ENCODE measurements at places on chromosomes 1 and 21.

DNA sequence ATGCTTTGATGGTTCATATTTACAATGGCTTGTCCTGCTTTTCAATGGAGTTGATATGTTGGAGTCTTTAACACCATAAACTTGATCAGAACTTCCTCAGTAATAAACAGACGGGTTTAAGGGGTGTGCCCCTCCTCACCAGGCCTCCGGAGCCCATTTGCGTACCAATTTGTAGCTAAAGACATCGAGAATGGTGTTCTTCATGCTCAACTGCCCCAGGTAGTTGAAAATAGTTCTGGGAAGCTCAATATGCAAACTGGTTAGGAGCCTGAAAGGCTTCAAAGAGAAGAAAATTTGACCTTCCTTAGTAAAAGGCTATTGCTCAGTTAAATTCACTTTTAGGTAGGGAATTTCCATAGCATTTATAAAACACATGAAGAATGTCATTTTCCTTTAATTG is 68.1 kb upstream of the RRP15 start:
- DNase-seq: no peak

- no peak for DNase-seq
Measured at GRCh38 chr1:232524056-232524455, 105.9 kb downstream of the SIPA1L2 start.

DNA sequence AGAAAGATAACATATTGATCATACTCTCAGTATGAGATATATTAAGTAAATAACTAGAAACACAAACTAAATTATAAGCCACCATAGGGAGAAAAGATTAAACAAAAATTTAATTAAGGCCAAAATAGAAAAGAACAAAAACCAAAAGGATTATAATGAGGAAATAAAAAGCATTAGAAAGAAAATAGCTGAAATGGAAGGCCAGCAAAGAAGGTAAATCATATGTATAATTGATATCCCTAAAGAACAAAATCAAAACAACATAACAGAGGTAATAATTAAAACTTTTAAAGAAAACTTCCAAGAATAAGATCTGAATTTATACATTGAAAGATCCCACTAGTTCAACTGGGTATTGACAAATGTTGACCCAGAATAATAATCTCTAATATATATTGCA is 453.0 kb downstream of the LRRIQ3 start:
- no peak for DNase-seq

- DNase-seq: no peak
Measured at GRCh38 chr21:33259995-33260394, 6.2 kb upstream of the IL10RB start.

DNA sequence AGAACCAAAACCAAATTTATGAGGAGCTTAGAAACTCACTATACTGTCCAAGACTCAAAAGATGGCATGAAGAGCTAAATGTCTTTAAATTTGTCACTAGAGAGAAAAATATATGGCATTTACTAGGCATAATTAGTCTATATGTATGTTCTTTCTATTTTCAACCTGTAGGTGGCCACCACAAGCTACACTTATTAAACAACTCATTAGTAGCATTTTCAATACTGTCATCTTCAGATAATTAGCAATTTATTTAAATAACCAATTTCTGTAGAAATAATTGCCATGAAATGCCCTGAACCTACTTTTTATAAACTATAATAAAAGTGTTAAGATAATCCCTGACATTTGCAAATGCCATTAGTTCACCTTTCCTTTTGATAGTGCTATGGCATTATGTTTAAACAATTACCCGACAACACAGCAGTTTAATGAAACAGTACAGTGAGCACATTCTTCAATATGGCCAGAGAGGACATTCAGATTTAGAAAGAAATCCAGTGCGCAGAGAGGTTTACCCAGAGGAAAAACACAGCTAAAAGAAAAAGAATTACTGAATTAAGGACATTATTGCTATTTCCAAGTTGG is 522.5 kb downstream of the PTBP2 start:
- DNase-seq: no peak

DNA sequence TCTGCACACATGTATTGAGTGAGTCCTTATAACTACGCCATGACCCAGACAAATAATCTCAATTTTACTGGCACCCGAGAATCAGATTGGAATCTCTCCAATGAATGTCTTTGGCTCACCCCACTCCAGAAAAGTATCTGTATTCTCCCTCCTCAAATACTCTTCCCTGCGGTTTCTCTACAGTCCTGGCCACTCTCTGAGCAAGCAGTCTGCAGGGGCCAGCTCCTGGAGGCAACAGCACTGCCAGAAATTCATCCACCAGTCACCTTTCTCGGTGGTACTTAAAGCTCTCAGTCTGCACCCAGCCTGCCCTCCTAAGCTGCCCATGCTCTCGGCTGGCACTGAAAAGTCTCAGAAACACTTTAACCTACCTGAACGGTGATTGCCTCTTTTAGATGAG is 16.1 kb upstream of the LYST start:
- no peak for DNase-seq

DNA sequence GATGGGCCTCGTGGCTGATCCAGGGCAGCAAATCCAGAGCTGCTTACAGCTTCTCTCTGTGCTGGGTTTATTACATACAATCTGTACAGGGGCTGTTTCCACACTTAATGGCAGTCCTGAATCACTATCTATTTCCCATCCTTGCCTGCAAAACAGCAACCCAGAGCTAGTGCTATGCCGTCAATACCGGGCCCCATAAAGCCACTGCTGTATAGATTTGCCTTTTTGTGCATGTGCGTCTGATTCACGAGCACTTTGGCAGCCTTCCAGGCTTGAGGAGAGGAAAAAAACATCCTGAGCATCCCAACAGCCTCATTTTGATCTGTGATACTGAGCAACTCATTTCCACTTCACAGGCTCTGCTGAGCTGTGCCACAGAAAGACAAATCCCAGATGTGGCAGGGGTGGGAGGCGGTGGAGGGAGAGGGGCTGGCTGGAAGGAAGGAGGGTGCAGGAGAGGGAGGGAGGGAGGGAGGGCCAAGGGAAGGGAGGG is 65.2 kb upstream of the TARBP1 start:
- DNase-seq: no peak

- DNase-seq: no peak
Measured at GRCh38 chr21:29396951-29397455, 98.3 kb downstream of the BACH1 start.

DNA sequence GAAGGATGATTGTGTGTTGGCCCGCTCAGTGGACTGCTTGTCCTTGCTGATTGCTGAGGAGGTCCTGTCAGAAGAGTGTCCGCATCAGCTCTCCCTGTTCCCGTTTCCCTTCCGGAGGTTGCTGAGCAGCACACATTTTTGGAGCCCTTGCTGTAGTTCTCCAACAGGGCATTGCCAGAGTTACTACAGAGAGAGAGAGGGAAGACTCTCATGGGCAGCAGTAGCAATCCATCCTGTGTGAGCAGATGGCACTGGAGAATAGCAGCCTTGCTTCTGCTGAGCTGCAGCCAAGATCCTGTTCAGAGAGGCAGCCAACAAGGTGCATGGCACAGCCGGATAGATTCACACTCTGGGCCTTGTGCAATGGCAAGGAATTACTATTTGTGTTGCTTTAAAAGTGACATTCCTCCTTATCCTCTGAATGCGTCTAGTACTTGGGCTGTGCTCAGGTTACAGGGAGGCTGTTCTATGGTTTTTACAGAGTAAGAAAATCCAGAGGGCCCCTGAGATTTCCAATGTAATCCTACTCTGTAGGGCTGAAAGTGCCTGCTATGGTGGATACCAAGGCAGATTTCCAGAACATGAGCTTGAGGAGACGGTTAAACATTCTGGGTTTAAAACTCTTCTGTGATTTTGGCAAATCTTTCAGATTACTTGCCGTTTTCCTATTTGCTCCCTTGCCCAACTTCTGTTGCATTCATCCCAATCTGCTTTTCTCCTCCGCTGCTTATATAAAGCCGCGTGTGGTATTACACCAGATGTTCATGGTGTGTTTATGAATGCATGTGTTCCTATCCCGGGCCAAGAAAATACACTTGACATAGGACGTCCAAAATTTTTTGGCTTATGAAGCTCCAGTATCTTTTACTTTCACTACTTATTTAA is 27.4 kb downstream of the AK4 start:
- no peak for DNase-seq

- DNase-seq: no peak
Measured at GRCh38 chr1:226569879-226570547, 21.4 kb downstream of the STUM start.

DNA sequence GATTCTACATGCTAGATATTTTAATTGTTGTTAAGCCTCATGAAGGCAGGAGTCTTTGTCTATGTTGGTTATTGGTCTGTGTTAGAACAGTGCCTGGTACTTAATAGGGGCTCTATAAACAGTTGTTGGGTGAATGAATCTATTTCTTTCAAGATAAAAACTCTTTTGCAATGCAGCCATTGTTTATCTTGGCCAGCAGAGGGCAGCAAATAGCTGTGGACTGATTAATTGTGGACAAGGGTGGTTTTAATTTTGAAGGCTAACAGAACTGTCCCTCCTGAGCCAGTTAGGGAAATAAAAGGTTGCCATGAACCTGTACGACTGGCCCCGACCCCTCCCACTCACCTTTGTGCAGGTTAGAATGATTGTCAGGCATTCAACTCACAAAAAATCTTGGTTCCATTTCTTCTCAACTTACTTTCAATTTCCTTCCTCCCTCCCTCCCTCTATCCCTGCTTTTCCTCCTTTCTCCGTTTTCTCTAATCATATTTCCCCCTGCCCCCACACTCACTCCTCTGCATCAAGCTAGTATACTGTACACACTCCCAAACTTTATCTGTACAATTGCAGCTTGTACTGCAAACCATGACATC is 66.3 kb upstream of the DIRAS3 start:
- peak; percentile 27 for DNase-seq

DNA sequence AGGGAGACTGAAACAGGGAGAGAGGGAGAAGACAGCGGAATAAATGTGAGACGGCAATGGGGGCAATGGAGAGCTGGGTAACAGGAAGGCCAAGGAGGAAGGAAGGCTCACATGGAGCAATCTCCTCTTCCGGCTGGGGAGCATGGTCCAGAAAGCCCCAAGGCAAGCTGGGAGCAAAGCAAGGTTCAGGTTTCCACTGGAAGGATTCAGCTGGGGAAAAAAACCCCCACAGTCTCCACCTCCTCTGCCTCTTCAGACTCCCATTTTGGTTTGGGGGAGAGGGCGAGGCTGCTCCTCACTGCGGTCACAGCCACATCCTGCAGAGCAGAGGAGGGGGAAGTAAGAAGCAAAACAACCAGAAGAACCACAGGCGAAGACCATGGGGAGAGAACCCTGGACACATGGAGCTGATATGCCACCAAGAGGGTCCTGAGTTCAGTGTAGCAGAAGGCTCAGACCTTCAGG is 650 bp downstream of the TNFAIP8L2 start:
- peak; percentile 23 for DNase-seq

GRCh38 chr1:113811156-113811887 is 954 bp downstream of the RSBN1 start:
- no peak for DNase-seq

DNA sequence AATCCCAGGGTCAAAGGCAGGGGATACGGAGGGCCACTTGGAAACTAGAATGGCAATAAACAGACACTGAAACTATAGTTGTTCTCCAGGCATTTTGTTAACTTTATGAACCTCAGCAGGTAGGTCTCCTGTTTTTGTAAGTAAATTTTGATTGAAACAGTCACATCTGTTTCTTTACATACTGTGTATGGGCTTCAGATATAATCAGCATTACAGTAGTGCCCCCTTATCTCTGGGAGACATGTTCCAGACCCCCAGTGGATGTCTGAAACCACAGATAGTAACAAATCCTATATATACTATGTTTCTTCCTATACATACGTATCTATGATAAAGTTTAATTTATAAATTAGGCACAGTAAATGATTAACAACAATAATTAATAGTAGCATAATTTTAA is 11.5 kb downstream of the STIL start:
- no peak for DNase-seq

DNA sequence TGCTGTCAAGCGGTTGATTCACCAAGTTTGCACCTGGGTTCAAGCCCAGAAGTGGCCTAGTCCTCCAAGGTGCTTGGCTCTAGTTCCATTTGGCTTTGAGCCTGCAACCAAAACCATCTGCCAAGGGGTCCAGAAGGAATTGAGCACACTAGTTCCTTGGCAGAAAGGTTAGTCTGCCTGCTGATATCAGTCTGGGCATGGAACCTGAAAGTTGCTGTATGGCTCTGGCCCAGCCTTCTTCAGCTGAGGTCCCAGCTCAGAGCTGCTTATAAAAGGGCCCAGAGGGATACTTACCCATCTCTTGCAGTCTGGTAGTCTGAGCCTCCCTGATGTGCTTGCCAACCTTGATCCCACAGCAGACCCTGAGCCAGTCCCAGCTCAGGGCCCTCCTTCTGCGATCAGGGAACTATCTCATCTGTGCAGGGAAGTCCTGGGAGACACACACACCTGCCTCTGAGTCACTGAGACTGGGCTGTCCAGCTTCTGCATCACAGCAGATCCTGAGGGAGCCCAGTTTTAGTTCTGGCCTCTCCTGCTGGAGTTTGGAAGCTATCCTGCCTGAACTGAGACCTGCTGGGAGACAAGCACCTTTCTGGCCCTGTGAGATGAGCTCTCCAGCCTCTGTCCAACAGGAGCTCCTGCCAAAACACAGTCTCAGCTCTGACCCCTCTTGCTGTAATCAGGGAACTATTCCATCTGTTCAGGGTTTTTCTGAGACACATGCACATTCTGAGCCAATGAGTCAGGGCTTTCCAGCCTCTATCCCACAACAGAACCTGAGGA is 75.8 kb downstream of the CTH start:
- no peak for DNase-seq

- DNase-seq: no peak
Measured at GRCh38 chr1:204316164-204316563, 43.6 kb downstream of the PLEKHA6 start.

- no peak for DNase-seq
Measured at GRCh38 chr1:221350091-221350490, 391.8 kb downstream of the DUSP10 start.

DNA sequence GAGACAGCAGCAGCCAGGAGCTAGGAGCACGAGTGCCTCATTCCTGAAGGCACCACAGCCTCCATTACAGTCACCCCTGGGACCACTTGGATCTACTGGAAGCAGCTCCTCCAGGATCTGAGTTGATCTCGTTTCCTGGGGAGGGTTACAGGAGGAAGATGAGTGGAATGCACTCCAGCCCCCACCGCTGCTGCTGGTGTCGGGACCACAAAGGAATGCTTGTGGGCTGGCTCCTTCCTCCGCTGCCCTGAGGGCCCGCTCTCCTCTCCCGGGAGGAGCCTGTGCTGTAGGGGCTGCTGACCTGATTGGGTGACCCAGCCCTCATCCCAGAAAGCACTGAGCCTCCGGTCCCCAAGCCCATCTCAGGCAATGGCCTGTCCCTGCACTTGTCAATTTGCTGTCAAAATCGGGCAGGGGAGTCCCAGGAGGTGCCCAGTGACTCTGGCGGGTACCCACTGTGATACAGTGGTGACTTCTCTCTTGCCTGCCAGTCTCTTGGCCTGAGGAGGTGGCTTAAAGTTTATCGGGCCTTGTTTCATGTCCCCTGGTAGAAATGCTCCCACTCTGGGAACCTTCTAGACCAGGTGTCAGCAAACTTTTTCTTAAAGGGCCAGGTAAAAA is 23.1 kb downstream of the IL10RB start:
- no peak for DNase-seq

GRCh38 chr1:10490286-10490970 is 15.7 kb downstream of the PEX14 start:
- no peak for DNase-seq

Measured in activated CD4-positive, CD25-positive, alpha-beta regulatory T cell treated with anti-CD3 and anti-CD28 coated beads, Interleukin-2, amount 50 U/mL, for 16 hours (primary cell).